ENCODE measurements at places on chromosomes 12 and 14. TPM values are rescaled to one million over a fixed set of nuclear protein-coding genes. Genes with fewer than 3 reads are reported as not detected.
A peak's percentile ranks its signal among the peaks of the same experiment; 100 is the strongest.

DNA sequence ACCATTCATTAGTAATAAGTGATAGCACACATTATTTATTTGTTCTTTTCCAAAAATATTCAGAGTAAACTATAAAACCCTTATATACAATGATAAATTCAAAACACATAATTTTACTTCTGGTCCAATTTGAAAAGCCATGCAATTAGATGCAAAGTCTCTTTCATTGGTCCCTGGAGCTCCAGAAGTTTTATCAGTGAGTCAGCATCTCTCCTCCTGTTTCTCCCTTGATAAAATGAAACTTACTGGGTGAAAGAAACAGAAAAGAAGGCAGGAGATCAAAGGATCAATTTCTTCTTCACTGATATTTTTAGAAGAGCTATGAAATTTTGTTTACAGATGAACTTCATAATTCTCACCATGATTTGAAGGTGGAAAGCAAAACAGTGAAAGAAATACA is 47.5 kb downstream of the IFNG start:
- DNase-seq: no peak

DNA sequence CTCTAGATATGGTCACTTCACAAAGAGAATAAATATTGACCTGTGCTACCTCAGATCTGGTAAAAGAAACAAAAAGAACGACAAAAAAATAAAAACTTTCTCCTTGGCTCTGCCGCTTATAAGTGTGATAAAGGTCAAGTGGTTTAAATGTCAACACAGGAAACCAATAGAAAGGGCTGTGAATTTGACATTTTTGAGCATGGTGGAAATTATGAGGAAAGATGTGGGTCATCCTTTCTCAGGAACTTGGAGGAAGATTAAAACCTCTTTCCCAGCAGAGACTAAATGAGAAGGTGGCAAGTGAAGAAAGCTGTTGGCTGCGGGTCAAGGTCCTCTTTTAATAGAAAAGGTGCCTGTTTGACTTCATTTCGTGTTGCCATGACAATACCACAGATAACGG is 28.2 kb downstream of the TESPA1 start:
- no peak for DNase-seq

DNA sequence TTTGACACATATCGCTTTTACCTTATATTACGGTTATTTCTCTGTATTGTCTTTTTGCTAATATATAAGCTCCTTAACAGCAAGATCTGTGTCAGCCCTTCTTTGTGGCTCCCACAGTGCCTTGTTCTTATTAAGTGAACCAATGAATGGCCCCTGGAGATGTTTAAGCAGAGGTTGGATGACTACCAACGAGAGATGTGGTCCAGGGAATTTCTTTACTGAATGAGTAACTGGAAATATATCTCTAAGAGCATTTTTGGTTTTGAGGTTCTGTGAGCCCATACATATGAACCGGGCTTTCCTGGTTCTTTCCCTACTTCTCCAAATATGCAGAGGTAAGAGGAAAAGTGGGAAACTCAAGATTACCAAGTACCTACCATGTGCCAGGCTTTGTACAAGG is 23.5 kb downstream of the CALCOCO1 start:
- DNase-seq: no peak

- no peak for DNase-seq
Measured at GRCh38 chr12:120394483-120395367, 25.8 kb upstream of the MSI1 start.

- no peak for DNase-seq
Measured at GRCh38 chr14:69464829-69465228, 19.7 kb upstream of the PLEKHD1 start.

DNA sequence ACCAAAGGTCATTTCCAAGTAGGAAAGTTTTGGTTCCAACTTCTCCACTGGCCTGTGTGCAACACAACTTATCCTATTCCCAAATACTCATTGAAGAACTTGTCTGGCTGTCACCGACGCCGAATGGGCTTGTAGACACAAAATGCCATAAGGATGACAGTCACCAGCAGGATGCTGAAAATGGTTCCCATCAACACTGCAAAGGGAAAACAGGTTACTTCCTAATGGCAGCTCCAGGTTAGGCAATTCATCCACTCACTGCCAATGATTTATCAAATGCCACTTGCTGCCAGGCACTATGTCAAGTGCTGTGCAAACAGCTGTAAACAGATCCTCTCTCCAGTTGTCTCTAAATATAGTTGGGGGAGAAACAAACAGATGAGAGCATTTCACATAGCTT is 6.1 kb downstream of the C12orf76 start:
- DNase-seq: no peak

The GYS2 gene
- not detected for total RNA-seq

- no peak for DNase-seq
Measured at GRCh38 chr12:124028555-124028925, 55.5 kb downstream of the ZNF664 start.

DNA sequence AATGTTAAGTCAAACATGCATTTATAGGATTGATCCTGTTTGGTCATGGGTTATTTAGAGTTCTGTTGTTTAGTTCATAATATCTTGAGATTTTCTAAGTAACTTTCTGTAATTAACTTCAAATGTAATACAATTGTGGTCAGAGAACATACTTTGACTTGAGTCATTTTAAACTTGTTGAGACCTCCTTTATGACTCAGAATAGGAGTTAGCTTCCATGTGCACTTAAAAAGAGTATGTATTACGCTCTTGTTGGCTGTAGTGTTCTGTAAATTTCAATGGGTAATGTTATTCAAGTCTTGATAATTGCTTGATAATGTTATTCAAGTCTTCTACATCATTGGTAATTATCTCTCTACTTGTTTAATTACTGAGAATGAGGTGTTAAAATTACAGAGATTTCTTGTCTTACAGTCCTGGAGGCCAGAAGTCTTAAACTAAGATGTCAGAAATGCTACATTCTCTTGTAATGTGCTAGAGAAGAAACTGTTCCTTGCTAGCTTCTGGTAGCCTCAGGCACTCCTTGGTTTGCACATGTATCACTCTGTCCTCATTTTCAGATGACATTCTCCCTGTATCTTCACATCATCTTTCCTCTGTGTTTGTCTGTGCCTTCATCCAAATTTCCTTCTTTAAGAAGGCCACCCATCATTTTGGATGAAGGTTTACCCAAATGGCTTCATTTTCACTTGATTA is 197.3 kb downstream of the TMTC3 start:
- peak; percentile 3 for DNase-seq

DNA sequence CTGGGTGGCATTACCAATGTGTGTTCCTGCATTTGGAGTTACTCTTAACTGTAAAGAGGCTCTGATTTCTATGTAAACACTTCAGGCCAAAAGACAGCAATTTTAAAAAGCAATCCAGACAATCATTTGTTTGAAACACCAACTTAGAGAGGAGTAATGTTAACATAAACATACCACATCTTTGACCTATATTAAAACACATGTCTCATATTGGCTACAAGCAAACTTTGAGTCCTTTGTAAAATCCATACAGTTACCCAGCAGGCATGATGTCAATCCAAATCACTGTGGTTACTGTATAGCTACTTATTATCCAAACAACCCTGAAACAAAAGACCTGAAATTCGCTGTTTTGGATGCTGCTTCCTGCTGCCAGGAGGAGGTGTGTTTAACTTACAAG is 7.5 kb upstream of the G2E3 start:
- no peak for DNase-seq

- no peak for DNase-seq
Measured at GRCh38 chr12:65960820-65961189, 136.5 kb downstream of the HMGA2 start.

The REP15 gene
- total RNA-seq: 0.86 TPM

The LYZ gene
- 1.3 TPM for total RNA-seq

GRCh38 chr12:121861636-121862254 is 3.1 kb upstream of the HPD start:
- DNase-seq: no peak

GRCh38 chr12:54980341-54980740 is 4.2 kb downstream of the TESPA1 start:
- no peak for DNase-seq

DNA sequence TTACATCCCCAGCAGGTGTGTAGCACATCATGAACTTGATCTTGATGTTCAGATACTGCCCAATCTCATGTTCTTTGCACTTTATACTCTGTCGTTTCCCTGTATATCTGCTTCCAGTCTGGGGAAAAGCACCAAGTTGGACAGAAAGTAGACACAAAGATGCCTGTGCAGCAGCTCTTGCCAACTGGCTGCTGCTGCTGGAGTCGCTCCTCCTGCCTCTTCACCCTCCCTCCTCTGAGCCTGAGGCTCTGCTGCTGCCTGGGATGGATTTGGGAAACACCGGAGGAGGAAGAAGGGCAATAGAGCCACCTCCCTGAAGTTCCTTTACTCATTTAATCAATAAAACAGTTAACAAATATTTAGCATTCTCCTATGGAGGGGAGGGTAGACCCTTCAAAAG is 32.4 kb downstream of the ADCK1 start:
- DNase-seq: no peak

- no peak for DNase-seq
Measured at GRCh38 chr12:117165342-117165741, 24.9 kb downstream of the FBXO21 start.

The TCL1B gene
- not detected for total RNA-seq

The KRT7 gene
- total RNA-seq: 72.6 TPM

- peak; percentile 13 for DNase-seq
Measured at GRCh38 chr12:44812062-44812461, 64.1 kb downstream of the NELL2 start.

DNA sequence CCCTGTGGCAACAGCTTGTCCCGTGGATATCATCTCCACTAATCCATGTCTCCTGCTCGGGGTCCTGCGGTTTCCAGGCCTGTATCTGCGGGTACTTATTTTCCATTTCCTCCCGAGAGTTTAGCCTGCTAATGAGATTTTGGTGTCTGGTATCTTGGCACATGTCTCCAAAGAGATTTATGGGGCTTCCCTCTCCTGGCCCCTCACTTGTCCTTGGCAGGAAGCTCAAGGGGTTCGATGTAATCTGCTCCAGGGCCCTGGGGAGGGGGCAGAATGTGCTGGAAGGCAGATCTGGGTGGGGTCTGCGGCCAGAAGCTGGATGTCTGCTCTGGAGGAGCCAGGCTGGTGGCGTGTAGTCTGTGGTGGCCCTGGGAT is 85.7 kb downstream of the KIF26A start:
- DNase-seq: no peak

DNA sequence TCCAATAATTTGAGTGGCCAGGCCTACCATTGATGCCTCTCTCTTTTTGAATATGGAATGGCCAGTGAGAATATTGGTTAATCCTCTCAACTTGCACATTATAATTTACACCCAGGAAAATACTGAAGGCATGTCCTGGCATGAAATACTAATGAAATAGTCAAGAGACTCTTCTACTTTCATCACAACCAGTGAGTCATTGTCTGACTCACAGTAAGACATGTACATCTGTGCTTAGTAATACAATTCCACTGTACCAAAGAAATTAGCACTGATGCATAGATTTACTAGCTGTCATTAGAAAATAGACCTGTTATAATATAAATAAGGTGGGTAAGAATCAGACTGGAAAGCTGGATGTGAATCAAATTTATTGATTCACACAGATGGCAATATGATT is 31.6 kb downstream of the KCNC2 start:
- peak; percentile 86 for DNase-seq
